CD14-positive monocyte (primary cell): ENCODE measurements at places on chromosomes 16 and 17. TPM values are rescaled to one million over a fixed set of nuclear protein-coding genes. Genes with fewer than 3 reads are reported as not detected.
A peak's percentile ranks its signal among the peaks of the same experiment; 100 is the strongest.

DNA sequence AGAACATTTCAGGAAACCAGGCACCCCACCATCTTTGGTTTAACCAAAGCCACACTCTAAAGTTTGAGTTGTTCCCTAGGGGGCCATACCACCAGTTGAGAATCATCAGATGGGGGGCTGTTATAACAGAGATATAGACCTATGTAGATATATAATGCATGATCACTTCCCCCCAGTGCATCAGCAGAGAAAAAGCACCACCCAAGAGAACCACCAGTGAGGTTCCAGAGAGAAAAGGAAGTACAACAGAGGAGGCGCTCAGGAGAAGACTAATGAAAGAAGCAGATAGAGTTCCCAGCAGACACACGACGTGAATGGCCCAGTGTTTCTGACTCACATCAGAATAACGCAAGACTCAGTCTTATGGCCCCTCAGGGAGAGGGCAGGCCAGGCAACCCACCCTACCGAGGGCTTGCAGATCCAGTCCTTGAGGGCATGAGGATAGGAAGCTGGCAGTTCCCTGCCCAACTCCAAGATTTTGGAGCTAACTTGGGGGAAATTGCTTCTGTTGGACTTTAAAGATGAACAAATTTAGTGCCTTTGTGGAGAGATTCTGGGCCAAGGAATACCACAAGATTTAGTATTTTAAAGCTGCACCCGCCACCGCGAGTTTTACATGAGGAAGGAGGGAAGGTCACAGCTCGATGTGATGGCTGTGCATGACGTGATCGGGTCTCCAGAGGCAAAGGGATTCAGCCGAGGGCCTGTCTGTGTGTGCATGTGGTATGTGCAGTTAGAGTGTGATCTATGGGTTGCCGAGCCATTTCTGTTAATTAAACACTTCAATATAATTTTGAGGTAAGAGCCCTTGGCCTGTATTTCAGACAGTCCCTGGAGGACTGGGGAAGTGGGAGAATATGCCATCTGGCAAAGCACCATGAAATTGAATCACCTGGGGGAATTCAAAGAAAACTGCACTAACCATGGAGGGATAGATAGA is 53.1 kb downstream of the AIPL1 start:
- no peaks in the 10 kb centered on the region for H3K36me3 ChIP-seq
- no peaks in the 10 kb centered on the region for H3K4me1 ChIP-seq
- no peaks in the 10 kb centered on the region for H3K27me3 ChIP-seq
- H3K27ac ChIP-seq, result no peak overlapping the region
- H3K4me3 ChIP-seq, result no peak overlapping the region

The PPP1R9B gene
- 71.5 and 86.9 TPM in 2 replicates for polyA plus RNA-seq

DNA sequence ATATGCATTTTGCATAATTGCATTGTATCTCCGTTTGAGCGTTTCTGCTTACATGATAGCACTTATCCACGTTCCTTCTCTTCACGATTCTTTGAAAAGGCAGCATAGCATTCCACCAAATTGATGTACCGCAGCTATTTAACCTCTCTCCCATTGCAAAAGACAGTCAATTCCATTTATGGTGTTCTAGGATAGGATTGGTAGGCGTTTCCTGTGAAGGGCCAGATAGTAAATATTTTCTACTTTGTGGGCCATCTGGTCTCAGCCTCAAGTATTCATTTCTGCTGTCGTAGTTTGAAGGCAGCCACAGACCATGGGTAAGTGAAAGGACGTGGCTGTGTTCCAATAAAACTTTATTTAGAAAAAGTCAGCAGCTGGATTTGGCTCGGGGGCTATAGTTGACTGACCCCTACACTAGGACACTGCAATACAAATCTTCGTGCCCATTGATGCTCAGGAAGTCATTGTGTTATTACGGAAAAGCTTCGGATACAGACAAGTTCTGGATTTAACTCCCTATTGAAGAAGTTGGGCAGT is 10.1 kb downstream of the SNX29 start:
- H3K4me1 ChIP-seq, result peaks cover 19% of the 10 kb centered on the region
- H3K27me3 ChIP-seq, result no peaks in the 10 kb centered on the region
- H3K4me3 ChIP-seq, result no peak overlapping the region
- DNase-seq, result no peak

- H3K4me1 ChIP-seq, result peaks cover 56% of the 10 kb centered on the region
- DNase-seq, result no peak
- H3K36me3 ChIP-seq, result peaks cover 31% of the 10 kb centered on the region
- H3K4me3 ChIP-seq, result peak overlapping the region; percentile 88
- H3K27me3 ChIP-seq, result no peaks in the 10 kb centered on the region
- peak overlapping the region; percentile 88 for H3K27ac ChIP-seq
These were observed 758 bp upstream of the RPL23A start for GRCh38 chr17:28719021-28719433.
